Ascending aorta (tissue), 2 donors: ENCODE measurements at places on chromosomes 7 and 10. TPM values are rescaled to one million over a fixed set of nuclear protein-coding genes. Genes with fewer than 3 reads are reported as not detected.

The LIPK gene
- total RNA-seq, result not detected

The TRPV5 gene
- not detected for total RNA-seq

The PBLD gene
- total RNA-seq, result 0.32 TPM

The LIPN gene
- total RNA-seq, result not detected

The MLXIPL gene
- 297 TPM for total RNA-seq

The NKX2-3 gene
- total RNA-seq, result not detected

The ZNF277 gene
- 0.43 TPM for total RNA-seq

The NPSR1 gene
- not detected for total RNA-seq

The UMAD1 gene
- 17.7 TPM for total RNA-seq

The SEC31B gene
- 9.2 TPM for total RNA-seq

The FAM170B gene
- total RNA-seq, result not detected

The SCIN gene
- total RNA-seq, result not detected

The FFAR4 gene
- total RNA-seq, result not detected

The AKR1C1 gene
- total RNA-seq, result 18.4 TPM

DNA sequence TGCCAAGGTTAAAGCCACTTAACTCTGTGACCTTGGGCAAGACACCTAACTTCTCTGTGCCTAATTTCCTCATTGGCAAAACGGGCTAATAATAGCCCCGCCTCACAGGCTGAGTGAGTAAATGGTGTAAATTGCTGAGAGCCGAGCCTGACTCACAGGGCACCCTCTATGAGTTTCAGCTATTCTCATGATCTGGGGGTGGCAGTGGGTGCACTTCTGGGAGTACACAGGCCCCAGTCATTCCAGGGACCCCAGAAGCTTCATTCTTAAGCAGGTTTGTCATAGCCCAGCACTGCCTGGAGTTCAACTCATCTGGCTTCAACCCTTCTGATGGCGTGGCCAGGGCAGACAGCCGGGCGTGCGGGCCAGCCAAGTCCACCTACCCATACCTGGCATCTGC is 137.2 kb downstream of the GRID1 start:
- H3K27me3 ChIP-seq, result no peaks in the 10 kb centered on the region
- H3K36me3 ChIP-seq, result no peaks in the 10 kb centered on the region
- no peak overlapping the region for H3K27ac ChIP-seq
- H3K4me1 ChIP-seq, result no peaks in the 10 kb centered on the region

DNA sequence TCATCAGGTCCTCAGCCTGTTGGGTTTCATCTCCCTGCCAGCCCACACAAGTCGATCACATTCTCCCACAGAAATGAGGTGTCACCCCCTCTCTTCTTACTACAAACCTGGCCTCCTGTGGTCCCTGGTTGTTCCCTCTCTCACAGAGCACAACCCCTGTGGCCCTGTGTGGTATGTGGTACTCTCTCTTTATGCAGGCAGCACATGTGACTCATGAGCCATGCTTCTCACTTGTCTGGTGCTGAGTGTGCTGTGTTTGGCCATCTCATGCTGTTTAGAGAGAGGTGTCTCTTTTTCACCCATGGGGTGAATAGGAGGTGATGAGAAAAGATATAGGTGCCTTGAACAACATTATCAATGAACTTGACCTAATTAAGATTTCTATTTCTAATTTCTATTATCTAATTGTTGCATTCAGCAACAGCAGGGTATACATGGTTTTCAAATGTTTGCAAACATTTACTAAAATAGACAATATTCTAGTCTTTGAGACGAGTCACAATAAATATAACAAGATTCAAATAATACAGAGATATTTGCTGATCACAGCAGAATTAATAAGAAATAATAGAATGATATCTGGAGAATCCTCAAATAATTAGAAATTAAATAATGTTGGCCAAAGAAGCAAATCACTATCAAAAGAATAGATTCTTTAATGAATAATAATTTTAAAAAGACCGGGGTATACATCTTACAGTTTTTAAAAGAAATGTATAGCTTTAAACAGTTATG is 633.8 kb upstream of the IGFBP3 start:
- no peak overlapping the region for H3K4me3 ChIP-seq
- H3K4me1 ChIP-seq, result no peaks in the 10 kb centered on the region
- no peaks in the 10 kb centered on the region for H3K27me3 ChIP-seq
- H3K27ac ChIP-seq, result no peak overlapping the region
- H3K36me3 ChIP-seq, result no peaks in the 10 kb centered on the region

DNA sequence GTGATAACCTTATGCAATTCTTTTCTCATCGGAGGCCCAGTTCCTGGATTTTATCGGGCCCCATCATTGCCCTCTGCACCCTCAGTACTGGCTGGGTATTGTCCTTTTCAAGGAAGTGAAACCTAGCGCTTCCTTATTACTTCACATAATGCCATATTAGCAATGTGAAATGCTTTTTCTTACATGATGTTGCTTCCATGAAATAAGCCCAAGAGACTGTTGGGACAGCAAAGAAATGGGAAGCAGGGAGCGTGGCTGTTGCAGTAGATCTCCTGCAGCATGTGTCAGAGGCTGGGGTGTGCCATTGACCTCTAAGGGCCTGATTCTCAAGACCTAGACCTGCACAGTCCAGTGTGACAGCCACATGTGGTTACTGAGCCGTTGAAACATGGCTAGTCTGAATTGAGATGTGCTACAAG is 8.1 kb downstream of the CHN2 start:
- H3K36me3 ChIP-seq, result no peaks in the 10 kb centered on the region
- no peak overlapping the region for H3K4me3 ChIP-seq
- H3K4me1 ChIP-seq, result no peaks in the 10 kb centered on the region
- H3K27me3 ChIP-seq, result no peaks in the 10 kb centered on the region

DNA sequence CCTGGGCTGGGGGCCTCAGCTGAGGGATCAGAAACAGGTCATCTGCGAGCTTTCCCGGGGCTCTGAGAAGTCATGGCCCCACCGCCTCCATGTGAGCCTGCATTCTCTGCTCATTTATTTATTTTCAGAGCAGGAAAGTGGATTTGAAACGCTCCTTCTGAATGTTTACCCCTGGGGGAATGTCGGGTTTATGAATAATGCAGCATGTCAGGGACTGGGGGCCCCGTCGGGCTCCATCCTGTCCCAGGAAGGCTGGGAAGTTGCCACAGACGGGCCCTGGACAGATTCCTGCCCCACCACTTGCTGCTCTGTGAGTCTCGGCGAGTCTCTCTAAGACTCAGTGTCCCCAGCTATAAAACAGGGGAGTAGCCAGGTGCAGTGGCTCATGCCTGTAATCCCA is 11.9 kb upstream of the GTF2IRD1 start:
- H3K27ac ChIP-seq, result no peak overlapping the region
- H3K4me1 ChIP-seq, result no peaks in the 10 kb centered on the region
- DNase-seq, result no peak
- no peaks in the 10 kb centered on the region for H3K27me3 ChIP-seq
- H3K4me3 ChIP-seq, result no peak overlapping the region

DNA sequence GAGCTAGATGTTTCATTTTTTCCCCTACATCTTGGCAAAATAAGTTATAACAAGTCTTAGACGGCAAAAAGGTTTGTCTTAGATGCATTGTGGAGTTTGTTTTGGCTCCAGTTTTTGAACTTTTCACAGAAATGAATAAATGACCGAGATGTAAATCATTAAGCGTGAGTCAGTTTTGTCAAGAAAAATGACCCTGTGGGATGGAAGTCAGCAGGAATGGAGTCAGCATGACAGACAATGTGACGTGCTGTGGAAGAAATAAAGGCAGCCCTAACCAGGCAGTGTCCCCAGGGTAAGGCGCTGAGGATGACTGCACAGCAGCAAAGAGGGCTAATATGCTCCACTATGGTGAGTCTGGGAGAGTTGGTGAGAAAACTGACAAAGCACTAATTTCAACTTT is 163.2 kb downstream of the NOC3L start:
- no peak overlapping the region for H3K4me3 ChIP-seq
- DNase-seq, result no peak
- H3K4me1 ChIP-seq, result peaks cover 4% of the 10 kb centered on the region
- H3K27ac ChIP-seq, result peak overlapping the region; percentile 52
- no peaks in the 10 kb centered on the region for H3K27me3 ChIP-seq

DNA sequence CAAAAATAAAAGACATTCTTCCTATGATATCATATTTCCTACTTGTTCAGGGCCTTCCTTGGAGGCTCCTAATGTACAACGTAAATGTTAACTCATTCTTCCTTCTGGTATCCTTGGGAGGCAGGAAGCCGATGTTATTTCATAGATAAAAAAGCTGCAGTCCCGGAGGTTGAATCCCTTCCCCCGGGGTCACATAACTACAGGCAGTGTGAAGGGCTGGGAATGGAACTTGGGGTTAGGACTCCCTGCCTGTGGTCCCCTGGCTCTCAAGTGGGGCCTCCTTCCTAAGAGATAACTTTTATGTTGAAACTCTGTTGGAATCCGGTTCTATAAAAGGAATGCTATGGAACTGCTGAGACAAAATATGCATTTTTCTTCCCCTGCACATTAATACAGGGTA is 14.9 kb upstream of the CCDC3 start:
- no peak overlapping the region for H3K27ac ChIP-seq
- no peak for DNase-seq
- no peak overlapping the region for H3K4me3 ChIP-seq
- no peaks in the 10 kb centered on the region for H3K4me1 ChIP-seq

DNA sequence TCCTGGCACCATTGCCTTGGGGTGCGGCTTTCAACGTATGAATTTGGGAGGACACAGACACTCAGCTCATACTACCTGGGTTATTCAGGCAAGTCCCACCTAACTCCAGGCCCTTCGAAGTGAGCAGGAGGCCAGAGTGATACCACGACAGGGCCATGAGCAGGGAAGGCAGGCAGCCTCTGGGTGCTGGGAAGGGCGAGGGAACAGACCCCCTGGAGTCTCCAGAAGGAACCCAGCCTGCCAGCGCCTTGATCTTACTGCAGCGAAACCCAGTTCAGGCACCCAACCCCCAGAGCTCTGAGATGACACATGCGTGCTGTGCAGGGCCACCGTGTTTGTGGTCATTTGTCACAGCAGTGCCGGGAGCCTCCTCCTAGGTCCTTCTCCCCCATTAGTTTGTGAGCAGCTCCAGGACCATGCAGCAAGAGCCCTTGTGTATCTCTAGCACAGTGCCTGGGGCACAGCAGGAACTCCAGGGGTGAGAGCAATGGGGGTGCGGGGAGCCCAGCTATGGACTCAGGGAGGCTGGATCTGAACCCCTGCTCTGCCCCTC is 7.7 kb upstream of the INSIG1 start:
- H3K4me1 ChIP-seq, result no peaks in the 10 kb centered on the region
- peak; percentile 54 for DNase-seq
- no peaks in the 10 kb centered on the region for H3K27me3 ChIP-seq
- no peak overlapping the region for H3K4me3 ChIP-seq

DNA sequence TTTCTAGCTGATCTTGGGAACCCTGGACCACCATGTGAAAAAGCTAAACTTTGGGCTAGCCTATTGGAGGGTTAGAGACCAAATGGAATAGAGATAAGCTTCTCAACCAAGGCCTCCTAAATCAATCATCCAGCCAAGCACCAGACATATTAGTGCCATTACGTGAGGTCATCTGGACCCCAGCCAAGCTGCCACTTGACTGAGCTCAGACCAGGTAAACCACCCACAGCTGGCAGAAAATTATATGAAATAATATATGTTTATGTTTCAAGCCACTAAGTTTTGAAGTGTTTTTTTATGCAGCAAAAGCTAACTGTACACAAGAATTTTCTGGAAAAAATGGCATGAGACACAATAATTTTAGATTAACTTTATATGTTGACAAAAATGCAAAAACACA is 82.6 kb upstream of the PCGF5 start:
- no peak overlapping the region for H3K27ac ChIP-seq
- no peaks in the 10 kb centered on the region for H3K36me3 ChIP-seq
- H3K4me3 ChIP-seq, result no peak overlapping the region
- DNase-seq, result no peak

GRCh38 chr10:61215246-61215645 is 237.9 kb downstream of the TMEM26 start:
- no peak for DNase-seq
- no peak overlapping the region for H3K27ac ChIP-seq
- H3K4me1 ChIP-seq, result no peaks in the 10 kb centered on the region
- H3K36me3 ChIP-seq, result no peaks in the 10 kb centered on the region

- H3K4me3 ChIP-seq, result no peak overlapping the region
- no peaks in the 10 kb centered on the region for H3K27me3 ChIP-seq
- H3K27ac ChIP-seq, result no peak overlapping the region
- no peak for DNase-seq
These were observed 451.8 kb downstream of the SEMA3D start for GRCh38 chr7:84735011-84735410.

GRCh38 chr7:68619526-68619925 is 978.7 kb upstream of the AUTS2 start:
- H3K27ac ChIP-seq, result no peak overlapping the region
- no peaks in the 10 kb centered on the region for H3K4me1 ChIP-seq
- H3K36me3 ChIP-seq, result no peaks in the 10 kb centered on the region
- H3K27me3 ChIP-seq, result no peaks in the 10 kb centered on the region
- no peak for DNase-seq

GRCh38 chr7:75971961-75972763 is 22.2 kb downstream of the TMEM120A start:
- no peak overlapping the region for H3K27ac ChIP-seq
- no peak overlapping the region for H3K4me3 ChIP-seq
- DNase-seq, result peak; percentile 77
- peaks cover 7% of the 10 kb centered on the region for H3K36me3 ChIP-seq
- H3K27me3 ChIP-seq, result no peaks in the 10 kb centered on the region
- H3K4me1 ChIP-seq, result peaks cover 10% of the 10 kb centered on the region

GRCh38 chr7:75591467-75592255 is 99.5 kb downstream of the SPDYE5 start:
- no peak overlapping the region for H3K27ac ChIP-seq
- no peaks in the 10 kb centered on the region for H3K27me3 ChIP-seq
- H3K4me3 ChIP-seq, result no peak overlapping the region
- H3K36me3 ChIP-seq, result peaks cover 66% of the 10 kb centered on the region
- no peaks in the 10 kb centered on the region for H3K4me1 ChIP-seq

DNA sequence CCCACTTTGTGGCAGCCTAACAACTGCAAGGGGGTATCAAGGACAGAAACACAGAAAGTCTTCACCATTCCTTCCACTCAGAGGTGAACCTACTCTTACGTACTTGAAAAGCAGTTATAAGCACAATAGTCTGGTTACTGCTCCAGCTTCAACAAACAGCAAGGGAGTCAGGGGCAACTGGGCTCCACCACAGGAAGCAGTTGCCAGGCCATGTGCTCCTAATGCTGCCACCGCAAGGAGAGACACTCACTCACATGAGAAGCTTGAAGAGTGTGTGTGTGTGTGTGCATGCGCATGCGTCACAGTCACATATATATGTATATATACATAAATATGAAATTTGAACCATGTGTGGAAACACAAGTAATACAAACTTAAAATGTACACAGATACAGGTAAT is 65.5 kb downstream of the GRB10 start:
- H3K36me3 ChIP-seq, result no peaks in the 10 kb centered on the region
- no peak for DNase-seq
- no peak overlapping the region for H3K27ac ChIP-seq

- no peaks in the 10 kb centered on the region for H3K36me3 ChIP-seq
- H3K27ac ChIP-seq, result no peak overlapping the region
- peaks cover 48% of the 10 kb centered on the region for H3K27me3 ChIP-seq
These were observed 12.2 kb downstream of the LBX1 start for GRCh38 chr10:101217044-101217425.

GRCh38 chr10:33274096-33274785 is 60.2 kb downstream of the NRP1 start:
- no peaks in the 10 kb centered on the region for H3K27me3 ChIP-seq
- no peak for DNase-seq
- H3K4me3 ChIP-seq, result no peak overlapping the region

GRCh38 chr7:33547880-33548279 is 357.5 kb upstream of the BMPER start:
- H3K27me3 ChIP-seq, result no peaks in the 10 kb centered on the region
- no peak overlapping the region for H3K27ac ChIP-seq
- H3K4me1 ChIP-seq, result peaks cover 4% of the 10 kb centered on the region
- no peak for DNase-seq
